ENCODE measurements at places on chromosomes 1 and 21.

DNA sequence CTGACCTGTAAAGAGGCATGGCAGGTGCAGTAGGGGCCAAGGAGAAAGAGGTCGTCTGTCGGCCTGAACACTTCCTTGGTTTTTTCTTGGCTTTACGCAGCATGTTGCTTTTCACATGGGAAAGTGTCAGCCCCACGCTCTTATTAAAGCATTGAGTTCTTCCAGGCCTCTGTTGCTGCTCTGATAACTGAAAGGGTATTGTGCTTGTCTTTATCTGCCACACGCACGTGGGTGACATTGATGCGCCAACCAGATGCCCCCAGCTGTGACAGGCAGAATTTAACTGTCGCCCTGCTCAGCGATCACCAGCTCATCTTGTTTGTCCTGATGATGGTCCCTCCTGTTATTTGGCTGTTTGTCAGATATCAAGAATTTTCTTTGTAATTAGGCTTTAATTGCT, 76.5 kb downstream of the GALNT2 start:
- no peak for ATAC-seq

GRCh38 chr1:95069710-95070093, 3.0 kb downstream of the ALG14 start:
- ATAC-seq, result no peak

GRCh38 chr1:226679262-226679661, 59.8 kb downstream of the ITPKB start:
- ATAC-seq, result peak; percentile 15

DNA sequence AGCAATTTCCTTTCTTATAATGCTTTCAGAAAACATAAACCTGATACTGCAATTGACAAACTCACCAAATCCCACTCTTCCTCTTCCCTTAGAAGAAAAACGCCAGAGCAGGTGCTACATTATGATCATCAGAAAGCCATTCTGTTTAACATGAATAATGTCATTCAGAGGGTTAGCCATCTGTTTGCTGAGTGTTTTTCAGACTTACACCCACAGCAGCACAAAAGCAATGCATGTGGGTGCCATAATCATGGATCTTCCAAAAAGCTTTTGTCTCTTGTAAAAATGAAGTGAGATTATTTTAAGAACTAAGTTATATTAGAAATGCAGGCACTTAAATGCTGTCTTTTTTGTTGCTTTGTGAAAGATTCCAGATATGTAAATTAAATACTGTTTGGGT, 204.6 kb upstream of the TMPRSS15 start:
- no peak for ATAC-seq

DNA sequence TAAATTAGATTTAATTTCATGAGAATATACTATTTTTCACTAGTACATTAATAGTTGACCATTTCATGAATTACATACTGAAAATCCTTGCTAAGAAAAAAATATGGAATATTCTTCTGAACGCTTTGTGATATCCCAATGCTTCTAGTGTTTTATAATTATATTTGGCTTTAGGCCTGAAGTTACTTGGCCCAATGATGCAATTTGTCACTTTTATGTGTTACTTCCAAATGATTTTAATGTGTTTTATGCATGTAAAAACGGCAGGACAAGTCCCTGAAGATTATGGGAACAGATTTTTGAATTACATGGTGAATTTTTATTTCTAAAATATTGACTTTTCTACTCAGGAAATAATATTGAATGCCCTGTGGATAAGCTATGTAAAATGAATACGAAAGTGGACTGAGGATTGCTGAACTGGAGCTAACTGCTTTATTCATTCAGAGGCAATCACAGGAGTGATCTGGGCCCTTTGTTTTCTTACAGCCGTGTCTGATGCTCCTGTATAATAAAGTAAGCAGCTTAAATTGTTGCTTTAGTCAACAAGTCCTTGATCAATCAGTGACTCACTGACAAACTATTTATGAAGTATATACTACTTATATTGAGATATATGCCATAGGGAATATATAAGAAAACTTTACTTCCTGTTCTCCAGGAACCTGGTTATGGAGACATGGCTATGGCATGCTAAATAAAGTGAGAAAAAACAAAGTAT, 543.0 kb upstream of the RGS18 start:
- ATAC-seq, result no peak

- no peak for ATAC-seq
Observed at GRCh38 chr1:167893798-167894197, 20.1 kb downstream of the ADCY10 start.

DNA sequence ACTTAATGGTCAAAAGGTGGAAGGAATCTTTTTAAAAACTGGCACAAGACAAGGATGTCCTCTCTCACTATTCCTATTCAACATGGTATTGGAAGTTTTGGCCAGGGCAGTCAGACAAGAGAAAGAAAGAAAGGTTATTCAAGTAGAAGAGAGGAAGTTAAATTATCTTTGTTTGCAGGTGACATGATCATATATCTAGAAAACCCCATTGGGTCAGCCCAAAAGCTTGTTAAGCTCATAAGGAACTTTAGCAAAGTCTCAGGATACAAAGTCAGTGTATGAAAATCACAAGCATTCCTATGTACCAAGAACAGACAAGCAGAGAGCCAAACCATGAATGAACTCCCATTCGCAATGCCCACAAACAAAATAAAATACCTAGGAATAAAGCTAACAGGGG, 5.4 kb upstream of the PGBD2 start:
- no peak for ATAC-seq

- no peak for ATAC-seq
Observed at GRCh38 chr1:170049176-170049800, 25.2 kb downstream of the KIFAP3 start.
